ENCODE measurements at places on chromosomes 3 and 15.

DNA sequence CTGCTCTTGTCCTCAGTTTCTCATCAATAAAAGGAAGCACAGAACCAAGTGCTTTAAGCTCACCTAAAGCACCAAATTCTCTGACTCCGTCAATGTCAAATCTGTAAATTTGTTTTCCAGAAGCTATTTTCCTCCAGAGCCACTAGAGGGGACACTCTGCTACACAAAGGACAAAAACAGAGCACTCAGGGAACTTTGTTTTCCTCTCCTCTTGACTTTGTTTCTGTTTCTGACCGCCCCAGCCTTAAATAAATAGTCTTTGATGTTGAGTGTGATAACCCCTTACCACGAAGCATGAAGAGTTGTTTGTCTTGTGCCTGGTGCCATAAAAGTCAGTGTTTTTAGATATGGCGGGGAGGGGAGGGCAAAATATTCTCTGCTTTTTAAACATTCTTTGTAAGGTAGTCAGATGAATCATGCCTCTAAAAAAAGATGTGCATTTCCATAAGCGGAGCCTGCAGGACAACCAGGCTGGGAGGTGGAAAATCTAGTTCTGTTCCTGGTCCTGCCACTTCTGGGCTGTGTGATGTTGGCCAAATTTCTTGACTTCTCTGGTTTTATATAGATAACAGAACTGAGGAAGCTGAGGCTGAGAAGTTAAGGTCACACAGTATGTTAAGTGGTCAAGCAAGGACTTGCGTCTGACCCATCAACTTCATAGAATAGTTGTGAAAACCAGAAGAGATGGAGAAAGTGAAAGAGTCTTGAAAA is 7.3 kb upstream of the ZBTB38 start:
- DNase-seq = no peak

- DNase-seq = no peak
Measured at GRCh38 chr3:104198131-104198530, 1168.6 kb upstream of the ALCAM start.

- no peak for DNase-seq
Measured at GRCh38 chr15:26083896-26084295, 220.8 kb upstream of the ATP10A start.

GRCh38 chr15:90287101-90287500 is 21.6 kb downstream of the NGRN start:
- no peak for DNase-seq

DNA sequence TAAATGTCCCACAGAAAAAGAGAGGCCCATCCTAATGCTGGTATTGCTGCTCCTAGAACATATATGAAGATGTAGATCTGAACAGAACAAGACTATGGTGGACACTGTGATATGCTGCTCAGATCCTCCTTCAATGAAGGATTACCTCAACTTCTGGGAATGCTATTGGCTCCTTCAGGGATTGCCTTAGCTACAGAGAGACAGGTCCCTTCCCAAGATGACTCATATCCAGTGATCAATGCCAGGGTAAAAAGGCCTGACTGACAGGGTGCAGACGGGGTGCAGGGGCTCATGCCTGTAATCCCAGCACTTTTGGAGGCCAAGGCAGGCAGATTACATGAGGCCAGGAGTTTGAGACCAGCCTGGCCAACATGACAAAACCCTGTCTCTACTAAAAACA is 20.5 kb upstream of the STAG1 start:
- no peak for DNase-seq

DNA sequence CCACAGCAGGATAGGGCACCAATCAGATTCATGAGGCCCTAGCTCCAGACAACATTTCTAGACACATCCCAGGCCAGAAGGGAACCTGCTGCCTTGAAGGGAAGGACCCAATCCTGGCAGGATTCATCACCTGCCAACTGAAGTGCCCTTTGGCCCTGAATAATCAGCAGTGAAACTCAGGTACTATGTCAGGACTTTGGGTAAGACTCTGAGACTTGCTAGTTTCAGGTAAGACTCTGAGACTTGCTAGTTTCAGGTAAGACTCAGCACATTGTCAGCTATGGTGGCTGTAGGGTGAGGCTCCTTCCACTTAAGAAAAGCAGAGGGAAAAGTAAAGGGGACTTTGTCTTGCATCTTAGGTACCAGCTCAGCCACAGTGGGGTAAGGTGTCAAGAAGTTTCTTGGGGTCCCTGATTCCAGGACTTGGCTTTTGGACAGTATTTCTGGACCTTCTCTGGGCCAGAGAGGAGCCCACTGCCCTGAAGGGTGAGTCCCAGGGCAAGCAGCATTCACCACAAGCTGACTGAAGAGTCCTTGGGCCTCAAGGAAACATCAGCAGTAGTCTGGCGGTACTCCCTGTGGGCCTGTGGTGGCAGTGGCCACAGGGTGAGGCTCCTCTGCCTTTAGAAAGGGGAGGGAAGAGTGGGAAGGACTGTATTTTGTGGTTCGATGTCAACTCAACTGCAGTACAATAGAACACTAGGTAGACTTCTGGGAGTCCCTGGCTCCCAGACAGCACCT is 13.7 kb upstream of the COL8A1 start:
- DNase-seq = no peak

DNA sequence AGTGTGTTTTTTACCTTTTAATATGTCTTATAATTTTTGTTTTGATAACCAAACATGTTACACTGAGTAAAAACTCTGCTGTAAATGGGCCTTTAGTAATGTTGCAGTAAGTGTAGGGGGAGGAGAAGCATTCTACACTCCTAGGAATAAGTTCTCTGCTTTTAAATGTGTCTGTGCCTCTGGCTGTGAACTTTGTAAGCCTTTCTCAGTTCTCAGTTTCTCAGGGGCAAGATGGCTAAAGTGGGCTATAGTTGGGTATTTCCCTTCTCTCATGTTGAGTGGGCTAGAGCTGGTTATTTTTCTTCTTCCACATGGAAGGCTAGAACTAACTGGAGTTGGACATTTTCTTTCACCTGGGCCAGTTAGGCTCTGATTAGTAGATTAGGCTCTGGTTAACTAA is 75.3 kb upstream of the NUDT16 start:
- no peak for DNase-seq

GRCh38 chr15:98966091-98966787 is 41.4 kb downstream of the PGPEP1L start:
- no peak for DNase-seq

DNA sequence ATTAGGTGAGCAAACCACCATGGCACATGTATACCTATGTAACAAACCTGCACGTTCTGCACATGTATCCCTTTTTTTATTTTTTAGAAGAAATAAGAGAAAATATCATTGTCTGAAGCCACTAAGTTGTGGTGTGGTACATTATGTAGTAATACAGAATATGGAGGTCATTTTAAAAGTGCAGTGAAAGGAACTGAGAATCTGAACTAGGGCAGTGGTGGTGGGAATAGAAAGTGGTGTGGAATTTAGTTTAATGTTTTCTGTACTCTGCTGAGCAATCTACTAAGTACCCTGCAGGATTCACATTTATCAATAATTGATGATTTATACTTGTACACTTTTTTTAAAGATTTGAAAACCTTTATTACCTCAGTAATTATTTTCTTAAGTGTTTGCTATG is 283.5 kb downstream of the CHL1 start:
- DNase-seq = no peak

GRCh38 chr15:32646291-32646690 is 4.8 kb downstream of the SCG5 start:
- DNase-seq = no peak

- no peak for DNase-seq
Measured at GRCh38 chr3:30020380-30020779, 586.0 kb upstream of the TGFBR2 start.
